ENCODE measurements at places on chromosomes 12 and 14.

- no peak for DNase-seq
Measured at GRCh38 chr12:69630191-69630590, 19.5 kb upstream of the LRRC10 start.

GRCh38 chr12:94718114-94718513, 67.8 kb upstream of the TMCC3 start:
- no peak for DNase-seq

- DNase-seq = no peak
Measured at GRCh38 chr14:23043754-23044153, 1.7 kb downstream of the PSMB11 start.

DNA sequence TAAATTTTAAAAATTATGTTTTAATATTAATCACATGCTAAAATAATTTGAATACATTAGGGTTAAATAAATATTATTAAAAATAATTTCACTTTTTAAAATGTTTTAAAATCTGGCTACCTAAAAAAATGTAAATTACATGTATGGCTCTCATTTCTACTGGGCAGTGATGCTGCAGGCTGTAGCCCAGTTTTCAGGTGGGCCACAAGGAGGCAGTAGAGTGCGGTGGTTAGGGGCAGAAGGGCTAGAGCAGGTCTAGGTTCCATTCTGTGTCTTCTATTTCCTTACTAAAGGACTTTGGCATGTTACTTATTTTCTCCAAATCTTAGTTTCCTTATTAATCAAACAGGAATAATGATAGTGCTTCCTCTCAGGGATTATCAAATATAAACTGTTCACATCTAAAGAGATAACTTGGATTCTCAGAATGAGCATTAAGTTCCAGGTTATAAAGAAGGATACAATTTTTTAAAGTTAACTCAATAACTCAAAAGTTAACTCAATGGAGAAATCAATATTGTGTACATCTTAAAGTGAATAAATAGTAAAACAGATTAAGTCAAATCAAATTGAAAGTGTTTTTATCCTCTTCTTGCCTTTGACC, 54.9 kb upstream of the OVCH1 start:
- DNase-seq = peak; percentile 28

DNA sequence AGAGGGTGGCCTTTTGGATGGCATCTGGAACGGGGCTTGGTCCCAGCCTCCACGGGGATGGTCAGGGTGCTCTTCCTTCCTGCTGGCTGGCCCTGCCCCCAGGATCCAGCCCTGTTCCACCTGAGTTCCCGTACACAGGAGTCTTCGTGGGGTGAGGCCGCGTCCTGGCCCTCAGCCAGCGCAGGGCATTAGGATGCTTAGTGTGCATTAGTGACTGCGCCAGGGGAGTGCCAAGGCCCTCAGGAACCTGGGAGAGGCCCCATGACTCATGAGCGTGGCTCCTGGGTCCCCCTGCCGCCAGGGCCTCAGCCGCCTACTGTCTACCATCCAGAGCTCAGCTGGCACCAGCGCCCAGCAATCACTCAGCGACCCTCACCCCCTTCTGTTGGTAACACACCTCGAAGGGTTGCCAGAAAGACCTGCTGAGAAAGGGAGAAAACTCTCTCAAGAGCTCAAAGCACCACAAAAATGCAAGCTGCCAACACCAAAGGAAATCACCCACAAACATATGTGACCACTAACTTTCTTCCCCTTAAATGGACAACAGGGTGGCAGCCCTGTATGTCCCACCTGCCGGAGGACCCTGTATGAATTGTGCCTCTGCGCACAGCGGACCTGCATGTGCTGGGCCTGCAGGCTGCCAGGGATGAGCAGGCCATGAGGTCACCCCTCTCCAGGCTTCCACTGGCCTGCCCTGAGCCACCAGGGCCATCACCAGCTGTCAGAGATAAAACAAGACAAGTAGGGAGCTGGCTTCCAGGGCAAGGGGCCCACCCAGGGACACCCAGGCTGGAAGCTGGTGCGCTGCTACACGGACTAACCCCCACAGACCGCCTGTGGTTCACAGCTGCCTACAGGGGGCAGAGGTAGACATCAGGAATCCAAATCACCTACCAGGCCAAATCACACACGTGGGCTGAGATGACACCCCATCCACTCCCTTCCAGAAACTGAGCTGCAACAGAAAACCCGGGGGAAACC, 28.7 kb downstream of the CCDC85C start:
- DNase-seq = no peak

DNA sequence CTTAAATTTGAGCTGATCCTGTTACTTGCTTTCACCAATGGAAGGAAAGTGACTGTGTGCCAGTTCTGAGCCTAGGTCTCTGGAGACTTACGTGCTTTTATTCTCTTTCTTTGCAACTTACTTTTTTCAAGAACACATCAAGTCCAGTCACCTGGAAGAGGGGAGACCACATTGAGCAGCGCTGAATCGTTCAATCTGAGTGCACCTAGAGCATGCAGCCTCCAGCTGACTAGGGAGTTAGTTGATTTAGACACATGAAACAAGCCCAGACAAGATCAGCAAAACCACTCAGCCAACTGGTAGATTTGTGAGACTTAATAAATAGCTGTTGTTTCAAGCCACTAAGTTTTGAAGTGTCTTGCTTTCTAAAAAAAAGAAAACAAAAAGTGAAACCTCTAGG, 1014.8 kb upstream of the FBXO33 start:
- no peak for DNase-seq

- DNase-seq = no peak
Measured at GRCh38 chr12:81245907-81246570, 168.2 kb downstream of the ACSS3 start.

- peak; percentile 43 for DNase-seq
Measured at GRCh38 chr12:45745861-45746277, 16.4 kb downstream of the ARID2 start.

- DNase-seq = no peak
Measured at GRCh38 chr14:58793131-58793740, 155.5 kb downstream of the DACT1 start.

- no peak for DNase-seq
Measured at GRCh38 chr12:78209846-78210505, 379.3 kb downstream of the NAV3 start.

DNA sequence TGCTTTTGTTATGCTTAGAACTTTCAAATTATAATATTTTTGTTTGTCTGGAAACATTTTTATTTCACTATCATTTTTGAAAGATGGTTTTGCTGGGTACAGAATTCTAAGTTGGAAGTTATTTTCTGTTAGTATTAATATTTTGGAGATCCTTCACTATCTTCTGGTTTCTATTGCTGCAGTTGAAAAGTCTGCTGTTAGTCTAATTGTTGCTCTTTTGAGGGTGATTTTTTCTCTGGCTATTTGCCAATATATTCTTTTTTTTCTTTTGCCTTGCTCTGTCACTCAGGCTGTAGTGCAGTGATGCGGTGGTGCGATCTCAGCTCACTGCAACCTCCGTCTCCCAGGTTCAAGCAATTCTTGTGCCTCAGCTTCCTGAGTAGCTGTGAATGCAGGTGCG, 28.2 kb upstream of the ARID2 start:
- DNase-seq = no peak

- peak; percentile 47 for DNase-seq
Measured at GRCh38 chr12:130847112-130847511, 8.1 kb upstream of the STX2 start.

GRCh38 chr12:118359541-118359915, 13.2 kb downstream of the TAOK3 start:
- no peak for DNase-seq

- DNase-seq = no peak
Measured at GRCh38 chr12:79587368-79587767, 103.4 kb downstream of the PAWR start.

DNA sequence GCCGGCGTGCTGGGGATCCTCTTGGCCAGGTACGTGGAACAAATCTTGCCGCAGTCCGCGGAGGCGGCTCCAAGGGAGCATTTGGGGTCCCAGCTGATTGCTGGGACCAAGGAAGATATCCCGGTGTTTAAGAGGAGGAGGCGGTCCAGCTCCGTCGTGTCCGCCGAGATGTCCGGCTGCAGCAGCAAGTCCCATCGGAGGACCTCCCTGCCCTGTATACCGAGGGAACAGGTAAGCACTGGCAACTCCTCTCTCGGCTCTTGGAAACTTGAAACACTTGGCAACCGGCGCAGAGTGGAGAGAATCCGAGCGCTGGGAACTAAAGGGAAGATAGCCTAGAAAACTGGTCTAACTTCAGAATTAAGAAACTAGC, 1.7 kb downstream of the PDE3A start:
- no peak for DNase-seq

DNA sequence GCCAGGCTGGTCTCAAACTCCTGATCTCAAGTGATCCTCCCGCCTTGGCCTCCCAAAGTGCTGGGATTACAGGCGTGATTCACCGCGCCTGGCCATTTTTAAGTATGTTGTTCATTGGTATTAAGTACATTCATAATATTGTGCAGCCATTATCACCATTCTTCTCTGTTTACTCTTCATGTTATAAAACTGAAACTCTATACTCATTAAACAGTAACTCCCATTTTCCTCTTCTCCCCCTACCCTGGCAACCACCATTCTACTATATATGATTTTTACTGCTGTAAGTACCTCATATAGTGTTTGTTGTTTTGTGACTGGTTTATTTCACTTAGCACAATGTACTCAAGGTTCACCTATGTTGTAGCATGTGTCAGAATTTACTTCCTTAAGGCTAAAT, 23.1 kb downstream of the METAP2 start:
- DNase-seq = no peak

GRCh38 chr14:50501642-50502041, 30.7 kb downstream of the MAP4K5 start:
- no peak for DNase-seq

- no peak for DNase-seq
Measured at GRCh38 chr14:56057071-56057741, 61.0 kb upstream of the PELI2 start.

DNA sequence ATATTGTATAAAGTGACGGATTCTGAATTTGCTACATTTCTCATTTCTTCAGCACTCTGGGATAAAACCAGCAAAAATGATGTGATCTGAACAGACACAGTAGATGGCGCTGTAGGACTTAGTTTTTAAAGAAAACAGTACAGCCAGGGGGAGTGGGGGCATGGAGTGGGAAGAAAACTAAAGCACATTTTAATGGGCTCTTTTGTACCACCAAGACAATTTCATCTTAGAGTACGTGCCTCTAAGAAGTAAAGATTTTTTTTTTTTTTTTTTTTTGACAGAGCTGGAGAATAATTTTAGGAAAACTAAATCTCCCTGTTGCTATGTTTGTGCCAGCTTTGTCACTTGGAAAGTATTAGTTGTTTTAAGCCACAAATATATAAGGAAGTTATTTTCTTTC, 124.4 kb downstream of the RAD51B start:
- DNase-seq = peak; percentile 41

- DNase-seq = no peak
Measured at GRCh38 chr12:132129007-132129406, 15.1 kb downstream of the DDX51 start.

DNA sequence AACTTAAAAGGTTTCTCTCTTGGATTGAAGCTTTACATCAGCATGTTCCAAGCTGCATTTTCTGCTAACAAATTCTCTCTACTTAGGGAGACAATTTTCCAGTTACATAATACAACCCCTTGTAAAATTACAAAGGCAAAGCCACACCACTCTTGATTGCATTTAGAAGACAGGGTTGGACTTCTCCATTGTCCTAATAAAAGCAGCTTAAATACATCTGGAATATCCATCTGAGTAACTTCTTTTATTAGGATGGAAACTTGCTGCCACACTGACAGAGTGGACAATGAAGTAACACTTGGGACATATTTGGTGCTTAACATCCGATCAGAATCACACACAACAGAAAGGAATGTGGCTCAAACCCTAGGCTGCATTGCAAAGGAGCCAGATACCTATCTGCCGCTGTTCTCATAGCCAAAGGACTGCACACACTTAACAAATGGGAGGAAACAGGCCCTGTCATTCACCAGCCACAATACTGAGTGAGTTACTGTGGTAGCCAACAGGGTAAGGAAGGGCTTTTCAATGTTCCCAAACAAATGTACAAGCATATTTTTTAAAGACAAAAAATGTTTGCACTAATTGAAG, 157.2 kb downstream of the PAX9 start:
- DNase-seq = no peak

DNA sequence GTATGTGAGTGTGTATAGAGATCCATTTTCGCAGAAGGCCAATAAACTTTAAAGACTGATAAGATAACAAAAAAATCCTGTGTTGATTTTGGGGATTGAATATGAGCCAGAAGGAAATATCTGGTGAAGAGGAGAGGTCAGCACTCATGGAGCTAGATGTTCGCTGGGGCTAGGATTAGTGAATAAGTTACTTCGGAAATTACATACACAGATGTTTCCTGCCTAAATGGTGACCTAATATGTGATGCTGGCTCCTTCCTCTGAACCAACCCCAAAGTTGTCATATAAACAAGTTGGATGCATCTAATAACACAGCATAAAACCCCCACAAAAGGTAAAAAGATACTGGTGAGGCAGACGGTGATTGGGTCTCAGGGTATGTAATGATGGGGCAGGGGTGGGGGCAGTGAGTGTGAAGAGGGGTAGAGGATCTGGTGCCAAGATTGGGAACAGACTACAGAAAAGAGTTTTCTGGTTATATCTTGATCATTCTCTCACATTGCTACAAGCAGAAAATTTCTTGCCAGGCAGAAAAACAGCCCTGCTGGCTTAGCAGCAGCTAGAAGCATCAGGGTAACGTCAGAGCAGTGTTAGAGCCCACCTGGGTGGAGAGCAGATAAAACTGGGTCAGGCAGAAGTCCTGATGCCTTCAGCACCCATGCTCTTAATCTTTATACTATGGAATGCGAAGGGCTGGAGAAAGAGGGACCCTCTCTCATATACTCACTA, 140.4 kb upstream of the GZMB start:
- no peak for DNase-seq

DNA sequence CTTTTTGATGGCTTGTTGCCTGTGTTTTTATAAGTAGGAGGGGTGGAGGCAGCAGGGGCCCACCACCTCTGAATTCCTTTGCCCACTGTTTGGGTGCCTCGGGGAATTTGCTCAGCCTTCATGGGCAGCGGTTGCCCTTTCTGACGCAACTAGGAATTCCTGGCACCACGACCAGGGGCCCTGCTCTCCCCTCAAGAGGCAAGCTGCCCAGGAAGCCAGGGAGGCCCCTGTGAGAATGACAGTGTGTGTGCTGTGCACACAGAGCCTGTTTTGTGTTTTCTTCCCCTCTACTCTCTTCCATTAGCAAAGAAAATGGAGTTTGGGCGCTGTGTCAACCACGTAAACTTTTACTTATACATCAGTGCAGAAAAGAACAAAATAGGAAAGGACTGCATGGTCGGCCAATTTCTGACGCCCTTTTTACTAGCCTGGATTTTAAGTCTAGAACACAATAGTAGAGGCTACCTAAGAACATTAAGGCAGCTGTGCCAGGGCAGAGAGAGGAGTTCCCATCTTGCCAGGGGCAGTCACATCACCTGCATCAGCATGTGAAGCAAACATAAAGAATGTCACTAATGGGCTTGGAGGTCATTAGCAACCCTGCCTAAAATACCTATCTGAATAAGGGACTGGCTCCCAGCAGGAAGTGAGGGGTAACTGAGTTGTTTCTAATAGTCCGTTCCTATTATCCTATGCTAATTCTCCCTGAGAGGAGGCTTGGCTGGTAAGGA, 17.9 kb upstream of the PTGR2 start:
- no peak for DNase-seq

GRCh38 chr14:97039717-97040363, 242.7 kb downstream of the VRK1 start:
- DNase-seq = no peak

GRCh38 chr14:86196471-86196870, 666.5 kb downstream of the FLRT2 start:
- DNase-seq = no peak

GRCh38 chr12:111269718-111270117, 99.2 kb downstream of the PHETA1 start:
- no peak for DNase-seq

All from inflammatory macrophage treated with lipopolysaccharide for 1 hour (primary cell).